ENCODE measurements at places on chromosomes 2 and 18. TPM values are rescaled to one million over a fixed set of nuclear protein-coding genes. Genes with fewer than 3 reads are reported as not detected.

GGCX gene
- total RNA-seq = 16.7 TPM

GRCh38 chr2:12811916-12812315, 95.2 kb downstream of the TRIB2 start:
- peaks cover 16% of the 10 kb centered on the region for H3K4me1 ChIP-seq
- no peak for DNase-seq
- peaks cover 2% of the 10 kb centered on the region for H3K27me3 ChIP-seq
- no peak overlapping the region for H3K4me3 ChIP-seq

DNA sequence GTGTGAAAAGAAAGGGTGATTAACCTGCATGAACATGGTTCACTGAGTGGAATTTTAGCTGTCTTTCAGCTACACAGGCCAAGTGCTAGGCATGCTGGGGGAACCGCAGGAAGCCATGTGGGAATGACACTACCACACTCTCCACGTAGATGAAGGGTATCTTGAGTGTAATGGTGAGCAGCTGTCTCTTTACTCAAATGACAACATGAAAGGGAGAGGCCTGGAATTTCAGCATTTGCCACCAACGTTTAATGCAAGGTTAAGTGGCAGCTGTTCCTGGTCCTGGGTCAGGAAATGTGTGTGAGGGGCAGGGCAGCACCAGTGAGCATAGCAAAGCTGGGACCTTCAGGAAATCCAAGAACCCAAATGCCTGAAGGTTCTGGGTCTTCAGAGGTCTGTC, 588.4 kb downstream of the SLC4A3 start:
- H3K4me1 ChIP-seq = no peaks in the 10 kb centered on the region
- no peak overlapping the region for H3K4me3 ChIP-seq
- H3K27ac ChIP-seq = no peak overlapping the region
- H3K36me3 ChIP-seq = no peaks in the 10 kb centered on the region
- H3K27me3 ChIP-seq = no peaks in the 10 kb centered on the region
- no peak for DNase-seq

- H3K4me3 ChIP-seq = no peak overlapping the region
- no peak overlapping the region for H3K27ac ChIP-seq
- DNase-seq = no peak
- H3K4me1 ChIP-seq = no peaks in the 10 kb centered on the region
These were observed 189.9 kb downstream of the NCKAP5 start for GRCh38 chr2:133378386-133378785.

DNA sequence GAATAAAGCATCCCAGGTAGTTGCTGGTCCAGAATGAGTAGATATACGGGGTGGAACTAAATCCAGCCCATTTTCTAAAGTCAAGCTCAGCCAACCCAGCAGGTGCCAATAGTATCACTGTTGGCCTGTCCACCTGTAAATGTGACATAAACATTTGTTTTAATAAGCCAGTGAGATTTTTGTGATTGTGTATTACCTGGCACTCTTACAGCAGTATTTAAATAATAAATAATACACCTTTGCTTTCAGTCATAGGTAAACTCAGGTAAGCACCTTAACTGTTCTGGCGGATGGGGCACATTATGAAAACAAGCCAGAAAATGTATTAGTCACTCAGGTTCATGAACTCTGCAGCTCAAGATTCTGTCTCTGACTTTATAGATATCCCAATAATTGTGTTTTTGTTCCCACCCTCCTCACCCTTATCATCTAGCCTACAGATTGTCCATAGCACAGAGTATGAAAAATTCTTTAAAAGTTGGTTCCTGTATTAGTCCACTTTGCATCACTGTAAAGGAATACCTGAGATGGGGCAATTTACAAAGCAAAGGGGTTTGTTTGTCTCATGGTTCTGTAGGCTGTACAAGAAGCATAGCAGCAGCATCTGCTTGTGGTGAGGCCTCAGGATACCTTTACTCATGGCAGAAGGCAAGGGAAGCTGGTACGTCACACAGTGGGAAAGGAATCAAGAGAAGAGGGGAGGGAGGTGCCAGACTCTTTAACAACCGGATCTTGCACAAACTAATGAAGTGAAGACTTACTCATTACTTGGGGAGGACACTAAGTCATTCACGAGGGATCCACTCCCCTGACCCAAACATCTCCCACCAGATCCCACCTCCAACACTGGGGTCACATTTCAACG, 73.0 kb upstream of the CYRIA start:
- no peak overlapping the region for H3K27ac ChIP-seq
- no peaks in the 10 kb centered on the region for H3K4me1 ChIP-seq
- no peak overlapping the region for H3K4me3 ChIP-seq
- no peaks in the 10 kb centered on the region for H3K36me3 ChIP-seq
- no peak for DNase-seq

GRCh38 chr18:46312221-46312620, 208.0 kb downstream of the HAUS1 start:
- H3K27ac ChIP-seq = no peak overlapping the region
- no peak for DNase-seq
- H3K4me1 ChIP-seq = no peaks in the 10 kb centered on the region

GRCh38 chr18:75264926-75265597, 54.5 kb downstream of the TSHZ1 start:
- DNase-seq = no peak
- H3K27ac ChIP-seq = no peak overlapping the region
- H3K36me3 ChIP-seq = peaks cover 1% of the 10 kb centered on the region
- no peak overlapping the region for H3K4me3 ChIP-seq
- peaks cover 69% of the 10 kb centered on the region for H3K4me1 ChIP-seq
- no peaks in the 10 kb centered on the region for H3K27me3 ChIP-seq

DNA sequence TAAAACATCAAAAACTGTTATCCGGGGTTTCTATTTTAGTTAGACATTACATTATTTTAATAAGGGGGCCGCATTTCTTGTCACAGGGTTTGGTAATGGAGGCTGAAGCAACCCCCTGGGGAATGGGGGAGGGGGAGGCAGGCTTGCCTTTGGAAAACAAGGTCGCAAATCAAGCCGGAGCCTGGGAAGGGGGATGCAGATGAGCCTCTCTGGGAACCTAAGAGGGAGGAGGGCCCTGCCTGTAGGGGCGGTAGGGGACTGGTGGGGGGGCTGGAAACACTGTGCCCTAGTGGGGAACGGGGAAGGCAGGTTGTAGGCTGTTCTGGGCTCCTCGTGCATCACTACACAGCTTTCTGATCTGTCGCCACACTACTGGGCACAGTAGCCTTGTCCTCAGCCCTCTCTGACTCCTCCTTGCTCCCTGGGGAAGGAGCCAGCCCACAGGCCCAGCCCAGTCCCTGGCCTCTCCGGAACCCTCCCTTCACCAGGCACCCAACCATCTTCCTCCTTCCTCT, 170.2 kb upstream of the SMAD2 start:
- no peak overlapping the region for H3K27ac ChIP-seq
- no peaks in the 10 kb centered on the region for H3K4me1 ChIP-seq
- H3K27me3 ChIP-seq = peaks cover 19% of the 10 kb centered on the region

All from activated CD8-positive, alpha-beta T cell treated with anti-CD3 and anti-CD28 coated beads for 36 hours (primary cell).